Activated naive CD4-positive, alpha-beta T cell treated with anti-CD3 and anti-CD28 coated beads for 36 hours (primary cell): ENCODE measurements at places on chromosomes 7 and 10. TPM values are rescaled to one million over a fixed set of nuclear protein-coding genes. Genes with fewer than 3 reads are reported as not detected.

- no peaks in the 10 kb centered on the region for H3K27me3 ChIP-seq
- H3K4me1 ChIP-seq: peaks cover 86% of the 10 kb centered on the region
- peak; percentile 82 for DNase-seq
- H3K36me3 ChIP-seq: peaks cover 33% of the 10 kb centered on the region
- H3K27ac ChIP-seq: peak overlapping the region; percentile 70
These were observed 30.6 kb upstream of the PFKFB3 start for GRCh38 chr10:6171881-6172695.

GRCh38 chr10:16442914-16443313 lies 6.1 kb downstream of the PTER start:
- DNase-seq: no peak
- peaks cover 56% of the 10 kb centered on the region for H3K36me3 ChIP-seq
- no peaks in the 10 kb centered on the region for H3K27me3 ChIP-seq
- H3K4me3 ChIP-seq: no peak overlapping the region
- H3K4me1 ChIP-seq: peaks cover 36% of the 10 kb centered on the region

GRCh38 chr10:8069108-8069507 lies 14.6 kb downstream of the GATA3 start:
- no peaks in the 10 kb centered on the region for H3K27me3 ChIP-seq
- DNase-seq: no peak
- peaks cover 50% of the 10 kb centered on the region for H3K36me3 ChIP-seq
- H3K4me1 ChIP-seq: peaks cover 82% of the 10 kb centered on the region

- no peak overlapping the region for H3K4me3 ChIP-seq
- peaks cover 2% of the 10 kb centered on the region for H3K27me3 ChIP-seq
- H3K4me1 ChIP-seq: no peaks in the 10 kb centered on the region
- H3K36me3 ChIP-seq: no peaks in the 10 kb centered on the region
These were observed 50.7 kb upstream of the AMPH start for GRCh38 chr7:38681882-38682281.

DNA sequence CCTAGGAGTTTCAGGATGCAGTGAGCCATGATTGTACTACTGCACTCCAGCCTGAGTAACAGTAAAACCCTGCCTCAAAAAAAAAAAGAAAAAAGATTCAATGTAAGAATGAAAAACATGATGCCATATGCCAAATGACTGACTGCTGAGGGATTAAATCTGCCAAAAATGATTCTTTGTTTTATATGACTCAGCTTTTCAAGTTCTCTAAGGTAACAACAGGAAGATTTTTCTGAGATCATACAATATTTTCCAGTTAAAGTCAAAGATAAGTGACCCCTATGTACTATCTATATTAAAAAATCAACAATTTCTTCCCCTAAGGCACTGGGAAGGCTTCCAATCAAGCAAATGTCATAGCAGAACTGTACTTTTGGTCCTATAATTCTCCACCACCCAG lies 271.2 kb upstream of the IMMP2L start:
- peaks cover 13% of the 10 kb centered on the region for H3K27me3 ChIP-seq
- no peak overlapping the region for H3K4me3 ChIP-seq
- no peak overlapping the region for H3K27ac ChIP-seq
- DNase-seq: no peak
- no peaks in the 10 kb centered on the region for H3K36me3 ChIP-seq
- H3K4me1 ChIP-seq: no peaks in the 10 kb centered on the region

DNA sequence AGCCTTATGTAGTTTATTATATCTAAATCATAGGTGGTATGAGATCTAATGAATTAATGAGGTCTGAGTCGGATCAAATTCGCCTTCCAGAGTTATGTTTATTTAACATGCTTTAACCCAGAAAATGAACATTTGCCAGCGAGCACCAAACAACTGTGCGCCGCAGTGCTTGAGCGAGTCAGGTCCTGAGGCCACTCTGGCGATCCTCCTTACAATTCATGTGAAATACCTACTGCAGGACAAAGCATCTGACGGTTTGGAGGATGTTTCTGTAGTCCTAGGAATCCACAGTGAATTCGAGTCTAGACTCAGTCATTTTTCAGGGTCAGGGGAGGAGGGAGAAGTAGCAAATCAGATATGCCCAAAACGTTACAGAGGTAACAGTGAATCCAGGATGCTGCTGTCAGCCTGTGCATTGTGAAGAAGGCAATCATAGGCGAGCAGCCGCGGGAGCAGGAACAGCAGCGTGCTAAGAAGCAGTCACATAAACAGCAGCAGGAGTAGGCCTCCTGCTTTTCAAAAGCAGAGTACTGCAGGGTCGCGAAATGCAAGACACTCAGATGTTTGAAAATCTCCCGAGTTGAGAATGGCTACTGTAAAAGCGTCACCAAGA lies 120.2 kb downstream of the CACNB2 start:
- no peak for DNase-seq
- no peaks in the 10 kb centered on the region for H3K27me3 ChIP-seq
- no peak overlapping the region for H3K4me3 ChIP-seq
- H3K4me1 ChIP-seq: no peaks in the 10 kb centered on the region
- no peaks in the 10 kb centered on the region for H3K36me3 ChIP-seq

GRCh38 chr10:7274293-7274692 lies 136.5 kb downstream of the SFMBT2 start:
- H3K36me3 ChIP-seq: peaks cover 40% of the 10 kb centered on the region
- no peak overlapping the region for H3K27ac ChIP-seq
- no peaks in the 10 kb centered on the region for H3K27me3 ChIP-seq
- DNase-seq: no peak

GRCh38 chr10:124532106-124532641 lies 70.6 kb downstream of the LHPP start:
- DNase-seq: no peak
- H3K4me1 ChIP-seq: peaks cover 5% of the 10 kb centered on the region
- H3K27ac ChIP-seq: no peak overlapping the region
- H3K4me3 ChIP-seq: no peak overlapping the region

ACHE gene
- not detected for total RNA-seq

GNAT3 gene
- total RNA-seq: not detected

FAM200A gene
- 3.3 TPM for total RNA-seq

OR2A42 gene
- total RNA-seq: not detected
